ENCODE measurements at places on chromosomes 6 and 20.

DNA sequence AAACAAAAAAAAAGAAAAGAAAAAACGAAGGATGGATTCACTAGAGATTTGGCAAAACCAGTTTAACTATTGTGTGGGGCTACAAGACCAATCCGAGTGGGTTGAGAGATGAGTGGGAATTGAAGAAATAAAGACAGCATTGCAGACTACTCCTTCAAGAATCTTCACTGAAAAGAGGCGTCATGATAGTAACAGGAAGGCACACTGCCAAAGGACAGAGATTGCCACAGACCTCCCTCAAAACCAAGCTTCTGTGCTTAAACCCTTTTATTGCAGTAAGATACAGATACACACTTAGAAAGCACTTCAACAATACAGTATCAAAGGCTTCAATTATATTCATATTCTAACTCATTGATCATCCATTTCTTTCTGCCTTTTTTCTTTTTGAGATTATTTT is 103.9 kb downstream of the IPCEF1 start:
- no peak for DNase-seq

DNA sequence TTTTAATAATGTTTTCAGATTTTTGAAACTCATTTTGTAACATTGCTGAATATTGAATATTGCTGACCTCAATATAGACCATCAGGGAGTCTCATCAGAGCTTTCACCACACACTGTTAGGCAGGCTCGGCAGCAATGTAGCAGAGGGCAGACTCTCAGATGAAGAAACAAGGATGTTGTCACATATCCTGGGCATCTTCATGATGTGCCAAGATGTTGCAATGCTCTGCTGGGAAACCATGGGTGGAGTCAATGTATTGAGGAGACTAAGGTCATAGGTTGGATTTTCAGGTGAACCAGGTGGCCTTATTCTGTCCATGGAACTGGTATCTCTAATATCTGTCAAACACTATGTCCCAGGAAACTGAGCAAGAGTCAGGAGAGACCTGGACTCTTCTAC is 27.3 kb downstream of the NR2E1 start:
- no peak for DNase-seq

DNA sequence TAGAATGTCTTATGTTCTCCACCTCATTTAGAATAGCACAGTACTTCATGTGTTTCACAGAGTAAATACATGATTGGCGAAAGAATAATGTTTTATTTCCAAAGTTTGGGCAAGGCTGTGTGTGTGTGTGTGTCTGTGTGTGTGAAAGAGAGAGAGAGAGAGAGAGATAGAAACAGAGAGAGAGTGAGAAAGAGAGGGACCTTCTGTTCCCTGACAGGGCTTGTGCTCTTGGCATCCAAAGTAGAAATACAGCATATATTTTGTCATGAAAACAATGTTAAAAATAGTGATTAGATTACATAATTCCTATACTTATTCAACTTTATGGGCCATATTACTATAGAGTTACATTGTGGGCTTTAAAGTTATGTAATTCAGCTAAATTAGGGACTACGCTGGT is 201.2 kb downstream of the KIF6 start:
- no peak for DNase-seq

- no peak for DNase-seq
These were observed 609 bp downstream of the PGM3 start for GRCh38 chr6:83192456-83192855.

Measured in activated T-cell treated with anti-CD3 and anti-CD28 coated beads, Interleukin-2, amount 50 U/mL, for 48 hours (primary cell).